ENCODE measurements at places on chromosomes 13 and 19.

GRCh38 chr13:50284540-50284939 is 269.3 kb downstream of the KCNRG start:
- no peak for DNase-seq

DNA sequence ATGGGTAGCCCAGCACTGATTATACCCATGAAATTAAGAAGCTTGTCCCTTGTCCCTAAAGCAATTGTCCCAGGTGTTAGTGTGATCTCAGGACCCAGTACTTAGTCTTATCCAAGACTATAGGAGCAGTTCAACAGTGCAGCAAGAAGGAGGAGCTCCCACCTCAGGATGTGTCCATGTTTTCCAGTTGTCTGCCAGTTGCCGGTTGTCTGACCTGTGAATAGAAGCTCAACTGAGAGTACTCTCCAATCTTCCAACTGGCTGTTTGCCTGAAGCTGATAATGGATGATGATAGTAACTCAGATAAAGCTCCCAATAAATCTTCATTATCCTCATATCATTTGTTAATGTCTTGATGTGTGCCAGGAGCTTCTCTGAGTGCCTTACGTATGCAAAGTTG is 107.2 kb upstream of the HTR2A start:
- no peak for DNase-seq

DNA sequence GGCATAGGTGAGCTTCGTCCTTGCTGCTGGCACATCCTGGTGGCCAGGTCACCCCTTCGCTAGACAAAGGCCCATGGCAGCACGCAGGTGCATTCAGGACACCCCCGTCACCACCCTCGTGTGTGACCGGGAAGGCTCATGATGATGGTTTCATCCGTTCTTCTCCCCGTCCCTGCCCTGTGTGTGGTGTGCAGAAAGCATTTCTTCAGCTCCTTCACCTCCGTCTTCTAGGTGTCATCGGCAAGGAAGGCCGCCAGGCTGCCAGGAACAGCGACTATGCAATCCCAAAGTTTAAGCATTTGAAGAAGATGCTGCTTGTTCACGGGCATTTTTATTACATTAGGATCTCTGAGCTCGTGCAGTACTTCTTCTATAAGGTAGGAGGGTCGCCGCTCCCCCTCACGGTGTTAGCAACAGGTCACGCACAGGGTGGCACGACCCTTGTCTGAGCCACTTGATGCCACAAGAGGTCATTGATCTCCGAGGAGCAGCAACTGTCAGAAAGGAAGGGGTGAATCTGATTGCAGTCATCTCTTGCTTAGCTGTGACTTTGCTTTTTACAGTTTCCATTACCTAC is 111.0 kb upstream of the MCF2L start:
- DNase-seq = no peak

- DNase-seq = no peak
Measured at GRCh38 chr13:50518131-50518530, 325.4 kb downstream of the DLEU7 start.

GRCh38 chr19:19096641-19097627 is 33.1 kb downstream of the SLC25A42 start:
- no peak for DNase-seq

- DNase-seq = no peak
Measured at GRCh38 chr19:5587071-5587455, 19.3 kb upstream of the TINCR start.

- no peak for DNase-seq
Measured at GRCh38 chr13:53321296-53321801, 292.7 kb downstream of the OLFM4 start.

GRCh38 chr13:38328699-38329098 is 21.0 kb upstream of the UFM1 start:
- no peak for DNase-seq

GRCh38 chr19:11570039-11570462 is 7.4 kb downstream of the ACP5 start:
- DNase-seq = no peak
